Stimulated activated CD8-positive, alpha-beta memory T cell treated with anti-CD3 and anti-CD28 coated beads, Interleukin-15, amount 100 ng/mL, for 1 hour (primary cell): ENCODE measurements at places on chromosomes 7 and 10.

GRCh38 chr7:45969940-45970339 lies 48.9 kb upstream of the IGFBP3 start:
- no peak for DNase-seq

DNA sequence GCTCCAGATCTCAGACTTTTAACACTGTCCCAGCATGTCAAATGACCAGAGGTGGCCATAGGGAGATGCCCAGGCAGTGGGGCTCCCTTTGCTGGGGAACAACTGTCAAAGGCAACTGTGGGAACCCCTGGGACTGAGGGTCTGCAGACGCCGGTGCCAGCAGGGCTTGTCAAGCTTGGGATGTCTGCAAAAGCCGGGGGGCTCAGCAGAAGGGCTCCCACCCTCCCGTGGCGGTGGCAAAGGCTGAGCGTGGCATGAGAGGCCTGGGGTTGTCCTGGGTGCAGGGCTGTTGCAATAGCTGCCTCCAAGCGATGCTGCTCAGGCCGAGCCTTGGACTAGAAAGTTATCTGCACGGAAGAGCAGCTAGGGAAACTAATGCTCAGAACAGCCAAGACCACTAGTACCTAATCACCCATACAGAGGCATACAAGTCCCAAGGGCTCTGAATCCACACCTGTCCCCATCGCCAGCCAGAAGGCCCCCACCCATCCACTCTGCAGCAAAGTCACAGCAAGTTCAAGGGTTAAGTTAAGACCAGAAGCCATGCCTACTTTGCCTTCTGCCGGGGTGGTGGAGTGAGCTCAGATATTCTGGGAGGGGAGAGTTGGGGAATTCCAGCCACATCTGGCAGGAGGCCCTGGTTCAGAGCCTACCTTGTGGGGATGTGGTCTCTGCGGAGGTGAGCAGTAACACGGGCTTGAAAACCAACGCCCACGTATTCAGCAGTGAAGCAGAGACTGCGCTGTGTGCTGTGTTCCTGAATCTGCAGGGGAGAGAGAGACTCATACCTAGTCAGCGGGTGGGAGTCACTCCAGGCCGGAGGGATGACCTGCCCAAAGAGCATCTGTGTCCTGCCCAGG lies 4.6 kb downstream of the SH2B2 start:
- DNase-seq, result no peak

DNA sequence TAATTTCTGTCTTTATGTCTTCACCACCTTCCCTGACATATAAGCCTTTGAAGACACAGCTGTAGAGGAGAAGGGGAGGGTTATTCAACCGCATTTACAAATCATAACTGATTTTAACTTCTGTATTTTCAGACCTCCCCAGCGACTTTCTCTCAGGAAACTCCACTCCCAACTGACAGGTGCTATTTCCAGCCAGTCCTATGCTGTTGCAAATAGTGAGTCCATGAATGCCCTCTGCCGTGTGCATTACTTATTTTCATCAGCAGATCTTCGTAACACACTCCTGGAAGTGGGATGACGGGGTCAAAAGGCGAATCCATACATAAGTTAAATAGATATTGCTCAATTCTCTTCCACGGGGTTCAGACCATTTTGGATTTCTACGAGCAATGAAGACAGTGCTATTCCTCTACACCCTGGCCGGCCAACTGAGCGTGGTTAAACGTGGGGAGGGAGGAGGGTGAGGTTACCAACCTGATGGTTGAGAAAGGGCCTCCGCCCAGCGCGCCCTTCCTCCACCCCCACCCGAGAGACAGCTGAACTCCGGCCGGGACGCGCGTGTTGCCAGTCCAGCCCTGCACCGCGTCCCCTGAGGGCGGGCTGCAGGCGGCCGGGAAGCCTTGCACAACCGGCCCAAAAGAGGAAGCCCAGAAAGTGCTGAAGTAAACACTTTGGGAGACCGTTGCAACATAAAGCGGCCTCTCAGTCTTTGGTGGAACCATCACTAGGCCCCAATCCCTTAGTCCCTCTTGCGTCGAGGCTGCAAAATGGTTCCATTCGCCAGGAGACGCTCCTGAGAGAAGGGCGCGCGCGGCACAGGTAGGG lies at the start of gene APBB1IP:
TSS of gene APBB1IP (plus strand) at position 705 of the 825 bp plus-strand sequence. CDS start 53,986 bp downstream, outside the sequence.
- DNase-seq, result no peak

GRCh38 chr7:27128034-27128433 lies 2.5 kb downstream of the HOXA4 start:
- DNase-seq, result no peak

DNA sequence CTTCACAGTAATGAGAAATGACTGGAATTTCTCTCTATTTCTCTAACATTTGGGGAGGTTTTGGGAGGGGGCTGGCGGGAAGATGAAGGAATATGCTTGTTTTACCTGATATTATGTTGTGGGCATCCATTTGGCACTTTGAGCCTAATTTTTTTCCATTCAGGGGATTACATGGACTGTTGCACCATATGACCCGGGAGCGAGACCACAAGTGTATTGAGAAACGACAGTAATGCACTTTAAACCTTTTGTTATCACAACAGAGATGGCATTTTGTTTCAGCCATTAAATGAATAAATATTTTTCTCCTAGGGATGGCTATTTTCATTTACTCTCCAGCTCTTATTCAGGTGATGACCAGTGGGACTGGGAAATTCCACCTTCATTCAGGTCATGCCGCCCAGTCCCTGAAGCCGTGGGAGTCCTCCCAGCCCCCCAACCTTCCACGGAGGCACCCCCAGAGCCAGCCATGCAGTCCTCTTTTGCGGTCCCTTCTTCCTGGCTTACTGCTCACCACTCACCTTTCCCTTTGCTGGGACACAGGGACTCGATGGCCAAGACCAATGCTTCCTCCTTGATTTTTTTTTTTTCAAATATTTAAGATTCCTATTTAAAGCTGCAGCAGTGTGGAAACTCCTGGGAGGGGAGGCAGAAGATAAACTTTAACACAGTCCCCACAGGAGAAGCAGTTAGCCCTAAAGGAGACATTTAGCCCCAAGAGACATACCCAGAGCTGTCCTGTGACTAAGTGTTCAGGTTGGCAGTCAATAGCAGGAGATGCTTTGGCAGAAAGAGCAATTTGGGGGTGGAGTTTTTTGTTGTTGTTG lies 190.9 kb upstream of the YAE1 start:
- DNase-seq, result no peak

GRCh38 chr10:109969760-109970346 lies 37.9 kb upstream of the ADD3 start:
- no peak for DNase-seq

GRCh38 chr7:31850601-31851000 lies 163.6 kb downstream of the PPP1R17 start:
- DNase-seq, result no peak

DNA sequence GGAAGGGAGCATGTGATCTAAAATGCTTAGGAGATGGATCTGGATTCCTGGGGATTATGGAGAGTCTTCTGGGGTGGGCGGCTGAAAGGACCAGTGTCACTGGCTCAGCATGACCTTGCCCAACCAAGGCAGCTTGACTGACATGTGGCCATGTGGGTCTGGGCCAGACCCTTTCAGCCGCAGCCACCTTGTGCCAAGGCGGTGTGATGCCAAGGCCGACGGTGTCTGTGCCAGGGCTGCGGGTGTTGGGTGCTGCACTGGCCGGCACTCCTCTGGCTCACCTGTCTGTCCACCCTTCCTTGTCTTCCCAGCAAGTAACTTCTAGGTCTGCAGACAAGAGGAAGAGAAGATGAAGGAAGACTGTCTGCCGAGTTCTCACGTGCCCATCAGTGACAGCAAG lies 8.8 kb downstream of the DEPP1 start:
- DNase-seq, result no peak

DNA sequence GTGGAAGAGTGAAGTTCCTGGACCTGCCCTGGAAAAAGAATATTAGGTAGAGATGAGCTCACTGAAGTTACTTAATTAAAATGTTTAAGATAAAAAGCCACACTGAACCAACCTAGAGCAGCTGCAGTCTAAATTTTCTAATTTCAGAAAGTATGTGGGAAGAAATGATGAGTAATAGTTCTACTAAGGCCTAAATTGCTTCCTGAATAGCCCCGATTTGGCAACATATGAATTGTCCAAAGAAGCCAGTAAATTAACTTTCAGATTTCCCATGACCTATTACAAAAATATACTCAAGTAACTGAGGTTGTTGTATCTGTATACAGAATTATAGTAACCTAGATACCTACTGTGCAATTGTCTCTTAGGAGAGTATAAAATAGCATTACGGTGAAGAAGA lies 312.6 kb downstream of the IPMK start:
- no peak for DNase-seq

DNA sequence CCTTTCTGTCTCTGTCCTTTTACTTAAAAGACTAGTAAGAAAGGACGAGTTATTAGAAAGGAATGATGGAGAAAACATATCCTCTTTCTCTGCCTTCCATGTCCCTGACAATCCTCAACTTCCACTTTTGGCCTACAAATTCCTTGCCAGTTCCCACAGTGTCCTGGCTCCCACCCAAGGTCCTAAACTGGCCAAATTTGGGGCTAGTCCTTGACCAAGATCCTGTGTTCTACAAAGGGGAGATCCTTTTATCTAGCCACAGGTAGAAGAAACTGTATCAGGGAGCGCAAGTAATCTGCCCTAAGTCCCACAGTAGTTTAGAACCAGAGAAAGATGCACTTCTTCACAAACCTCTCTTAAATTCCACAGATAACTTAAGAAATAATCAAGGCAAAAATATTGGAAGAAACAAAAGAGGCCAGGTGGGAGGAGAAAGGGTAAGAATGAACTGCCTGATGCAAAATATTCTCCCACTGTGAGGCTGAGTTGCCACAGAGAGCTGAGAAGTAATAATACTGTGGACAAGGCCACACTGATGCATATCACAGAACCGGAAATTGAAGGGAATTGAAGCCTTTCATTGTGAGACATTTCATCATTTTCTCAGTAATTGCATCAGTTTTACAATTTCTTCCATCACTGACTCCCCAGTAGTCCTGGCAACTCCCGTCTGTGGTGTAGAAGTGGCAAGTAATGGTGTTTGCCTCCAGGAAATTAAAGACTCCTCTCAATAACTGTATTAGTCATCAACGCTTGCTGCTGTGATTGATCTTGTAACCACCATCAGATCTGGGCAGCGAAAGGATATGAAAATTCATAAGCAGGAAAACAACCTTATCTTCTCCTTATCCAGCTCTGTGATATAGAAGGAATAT lies 47.2 kb downstream of the DNAJC12 start:
- DNase-seq, result no peak

DNA sequence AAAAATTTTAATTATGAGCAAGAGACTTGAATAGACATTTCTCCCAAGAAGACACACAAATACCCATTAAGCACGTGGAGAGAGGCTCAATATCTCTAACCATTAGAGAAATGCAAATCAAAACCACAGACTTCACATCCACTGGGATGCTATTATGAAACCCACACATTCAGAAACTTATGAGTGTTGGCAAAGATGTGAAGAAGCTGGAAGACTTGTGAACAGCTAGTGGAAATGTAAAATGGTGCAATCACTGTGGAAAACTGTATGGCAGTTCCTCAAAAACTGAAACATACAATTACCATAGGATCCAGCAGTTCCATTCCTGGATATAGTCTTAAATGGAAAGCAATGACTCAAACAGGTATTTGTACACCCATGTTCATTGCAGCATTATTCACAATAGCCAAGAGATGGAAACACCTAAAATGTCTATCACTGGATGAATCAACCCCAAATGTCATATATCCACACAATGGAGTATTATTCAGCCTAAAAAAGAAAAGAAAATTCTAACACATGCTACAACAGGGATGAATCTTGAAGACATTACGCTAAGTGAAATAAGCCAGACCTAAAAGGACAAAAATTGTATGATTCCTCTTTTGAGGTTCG lies 53.5 kb upstream of the FRMD4A start:
- no peak for DNase-seq

DNA sequence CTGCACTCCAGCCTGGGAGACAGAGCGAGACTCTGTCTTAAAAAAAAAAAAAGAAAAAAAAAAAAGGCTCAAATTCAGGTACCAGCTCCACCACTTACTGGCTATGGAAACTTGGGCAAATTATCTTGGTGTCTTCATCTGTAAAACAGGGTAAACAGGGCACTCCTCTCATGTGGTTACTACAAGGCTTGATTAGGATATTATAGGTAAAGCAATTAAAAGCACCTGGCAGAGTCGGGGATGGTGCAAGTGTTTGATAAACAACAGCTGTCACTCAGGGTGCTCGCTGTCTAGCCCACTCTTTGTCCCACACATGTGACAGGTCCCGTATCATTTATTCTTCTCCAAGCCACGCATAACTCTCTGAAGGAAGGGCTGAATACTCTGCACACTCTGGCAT lies 96.9 kb downstream of the SORBS1 start:
- DNase-seq, result no peak

DNA sequence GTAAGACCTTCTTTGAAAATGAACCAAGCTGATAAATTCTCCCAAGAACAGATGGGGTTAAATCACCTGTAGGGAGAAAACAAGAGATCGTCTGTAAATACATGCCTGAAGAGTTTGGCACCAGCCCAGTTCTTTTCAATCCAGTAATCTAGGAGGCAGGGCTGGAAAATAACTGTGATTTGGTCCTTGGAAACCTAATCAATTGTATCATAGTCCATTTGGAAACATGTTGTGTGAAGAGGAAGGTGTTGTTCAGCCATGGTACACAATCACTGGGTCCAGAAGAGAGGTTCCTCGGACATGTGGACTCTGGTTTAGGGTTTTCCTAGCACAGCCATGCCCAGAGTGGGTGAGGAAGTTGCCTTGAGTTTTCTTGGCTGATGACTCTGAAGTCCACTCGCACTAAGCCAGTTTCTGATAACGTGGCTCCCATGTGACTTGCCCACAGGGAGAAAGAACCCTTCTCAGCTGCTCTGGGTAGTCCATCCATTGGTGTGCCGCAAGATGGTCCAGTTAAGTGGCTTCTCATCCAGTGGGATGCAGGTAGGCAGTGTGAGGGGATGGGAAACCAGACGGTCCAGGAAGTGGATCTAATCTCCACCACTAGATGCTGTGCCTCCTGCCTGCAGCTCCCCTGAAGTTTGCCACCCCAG lies 5.1 kb downstream of the BLNK start:
- no peak for DNase-seq

DNA sequence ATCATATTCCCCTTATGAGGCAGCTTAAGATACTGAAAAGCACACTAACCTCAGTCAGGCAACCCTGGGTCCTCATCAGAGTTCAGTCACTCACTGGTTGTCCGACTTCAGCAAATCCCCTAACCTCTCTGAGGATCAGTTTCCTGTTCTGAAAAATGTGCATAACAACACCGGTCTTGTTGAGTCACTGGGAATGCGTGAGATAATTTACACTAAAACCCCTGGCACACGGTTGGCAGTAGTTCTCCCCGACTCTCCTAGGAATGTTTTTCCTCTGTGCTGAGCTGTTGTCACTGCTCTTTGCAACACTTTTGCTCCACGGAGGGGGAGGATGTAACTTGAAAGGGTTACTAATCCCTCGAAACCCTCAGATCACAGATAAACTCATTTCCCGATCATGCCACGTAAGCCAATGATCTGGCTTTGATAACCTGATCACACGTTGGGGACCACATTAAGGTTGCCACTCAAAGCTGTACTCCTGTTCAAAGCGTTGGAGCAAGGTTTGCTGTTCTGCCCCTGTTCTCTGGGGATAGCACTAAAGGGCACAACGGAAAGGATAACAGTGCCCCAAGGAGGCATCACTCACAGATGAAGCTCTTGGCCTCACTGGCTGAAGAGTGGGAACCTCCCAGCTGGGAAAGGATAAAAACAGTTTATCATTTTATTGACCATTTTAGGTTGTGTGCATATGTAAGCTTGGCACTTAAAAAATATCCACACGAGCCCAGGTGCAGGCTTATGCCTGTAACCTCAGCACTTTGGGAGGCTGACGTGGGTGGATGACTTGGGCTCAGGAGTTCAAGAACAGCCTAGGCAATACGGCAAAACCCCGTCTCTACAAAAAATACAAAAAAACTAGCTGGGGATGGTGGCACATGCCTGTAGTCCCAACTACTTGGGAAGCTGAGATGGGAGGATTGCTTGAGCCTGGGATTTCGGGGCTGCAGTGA lies 5.0 kb upstream of the RBM17 start:
- no peak for DNase-seq

- DNase-seq, result no peak
Observed at GRCh38 chr7:40331915-40332314, 197.1 kb downstream of the SUGCT start.
